H1 (cell line): ENCODE measurements at places on chromosomes 4 and X.

- no peak for DNase-seq
These were observed at the start of gene HTATSF1 for GRCh38 chrX:136497556-136498052. Gene HTATSF1 (plus strand): TSS chrX:136497592. CDS start chrX:136497685, 93 bp downstream.

GRCh38 chrX:119991005-119991787 lies 47.6 kb upstream of the NKAP start:
- peak; percentile 57 for DNase-seq

GRCh38 chrX:109190542-109190941 lies 291.3 kb downstream of the GUCY2F start:
- no peak for DNase-seq

GRCh38 chr4:41057467-41057866 lies 156.9 kb downstream of the APBB2 start:
- no peak for DNase-seq

- no peak for DNase-seq
These were observed 299.1 kb upstream of the TBX22 start for GRCh38 chrX:79715448-79715847.
